ENCODE measurements at places on chromosomes 6 and 20.

DNA sequence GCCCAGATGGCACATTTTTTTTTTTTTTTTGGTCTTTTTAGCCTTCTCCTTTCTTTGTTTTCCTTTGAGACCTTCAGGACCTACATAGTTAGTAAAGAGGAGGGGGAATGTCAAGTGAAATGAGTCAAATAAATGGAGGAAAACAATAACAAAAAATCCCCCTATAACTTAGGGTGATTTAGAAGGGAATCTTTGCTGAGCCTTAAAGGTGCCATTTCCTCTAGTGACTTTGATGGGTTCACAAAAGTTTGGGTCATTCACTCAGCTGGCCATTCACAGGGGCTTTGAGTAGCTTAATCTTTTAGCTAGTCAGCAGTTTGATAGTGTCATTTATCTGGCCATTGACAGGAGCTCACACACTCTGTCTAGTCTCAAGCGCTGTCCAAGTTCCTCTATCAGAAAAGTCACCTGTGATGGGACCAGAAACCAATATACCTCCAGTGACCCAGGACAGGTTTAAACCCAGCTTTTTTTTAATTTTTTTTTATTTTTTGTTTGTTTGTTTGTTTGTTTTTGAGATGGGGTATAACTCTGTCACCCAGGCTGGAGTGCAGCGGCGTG is 275.1 kb upstream of the PRDM1 start:
- H3K4me1 ChIP-seq = peaks cover 62% of the 10 kb centered on the region
- no peaks in the 10 kb centered on the region for H3K27me3 ChIP-seq
- no peak overlapping the region for H3K4me3 ChIP-seq
- peaks cover 11% of the 10 kb centered on the region for H3K36me3 ChIP-seq
- DNase-seq = no peak
- H3K27ac ChIP-seq = peak overlapping the region; percentile 97

DNA sequence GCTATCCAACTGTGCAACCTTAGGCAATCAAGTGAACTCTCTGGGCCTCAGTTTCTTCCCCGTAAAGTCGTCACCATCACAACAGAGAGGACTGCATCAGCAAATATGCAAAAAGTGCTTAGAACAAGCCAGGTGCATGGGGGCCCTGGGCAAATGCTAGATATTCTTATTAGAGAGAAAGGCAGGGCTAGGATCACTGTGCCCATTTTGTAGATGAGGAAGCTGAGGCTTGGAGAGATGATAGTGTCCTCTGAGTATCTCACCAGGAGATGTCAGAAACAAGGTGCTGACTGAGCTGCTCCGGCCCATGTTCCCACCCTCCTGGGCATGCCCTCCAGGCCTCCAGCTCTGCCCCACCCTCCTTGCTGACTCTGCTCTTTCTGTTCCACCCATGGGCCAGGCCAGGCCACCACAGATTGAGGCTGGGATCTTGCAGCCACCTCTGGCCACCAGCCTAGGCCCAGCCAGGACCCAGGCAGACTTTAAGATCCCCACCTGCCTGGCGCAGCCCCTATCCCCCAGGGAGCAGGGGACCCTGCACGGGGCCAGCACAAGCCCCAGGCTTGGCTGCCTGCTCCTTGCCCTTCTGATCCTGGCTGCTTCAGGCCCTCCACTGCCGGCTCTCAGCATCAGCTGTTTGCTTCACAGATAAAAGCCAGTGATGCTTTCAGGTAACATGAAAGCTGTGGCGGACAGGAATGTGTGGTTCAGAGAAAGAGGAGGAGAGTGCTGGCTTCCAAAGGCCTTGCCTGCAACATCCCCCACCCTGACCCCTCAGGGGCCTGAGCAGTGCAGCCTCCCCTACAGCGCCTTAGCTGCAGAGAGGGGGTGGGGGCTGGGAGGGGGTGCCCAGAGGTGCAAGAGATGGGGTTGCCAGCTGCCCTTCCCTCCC is 47.6 kb downstream of the GRM4 start:
- no peak overlapping the region for H3K27ac ChIP-seq
- H3K4me3 ChIP-seq = no peak overlapping the region
- H3K36me3 ChIP-seq = no peaks in the 10 kb centered on the region
- H3K4me1 ChIP-seq = peaks cover 27% of the 10 kb centered on the region

- H3K27me3 ChIP-seq = no peaks in the 10 kb centered on the region
- no peaks in the 10 kb centered on the region for H3K36me3 ChIP-seq
- H3K27ac ChIP-seq = no peak overlapping the region
- no peak for DNase-seq
These were observed 362.7 kb upstream of the SASH1 start for GRCh38 chr6:147979966-147980365.

- H3K4me3 ChIP-seq = no peak overlapping the region
- H3K36me3 ChIP-seq = no peaks in the 10 kb centered on the region
- H3K27me3 ChIP-seq = peaks cover 3% of the 10 kb centered on the region
- DNase-seq = no peak
- no peaks in the 10 kb centered on the region for H3K4me1 ChIP-seq
- H3K27ac ChIP-seq = no peak overlapping the region
These were observed 78.7 kb upstream of the LOC128125822 start for GRCh38 chr6:63493557-63493956.

DNA sequence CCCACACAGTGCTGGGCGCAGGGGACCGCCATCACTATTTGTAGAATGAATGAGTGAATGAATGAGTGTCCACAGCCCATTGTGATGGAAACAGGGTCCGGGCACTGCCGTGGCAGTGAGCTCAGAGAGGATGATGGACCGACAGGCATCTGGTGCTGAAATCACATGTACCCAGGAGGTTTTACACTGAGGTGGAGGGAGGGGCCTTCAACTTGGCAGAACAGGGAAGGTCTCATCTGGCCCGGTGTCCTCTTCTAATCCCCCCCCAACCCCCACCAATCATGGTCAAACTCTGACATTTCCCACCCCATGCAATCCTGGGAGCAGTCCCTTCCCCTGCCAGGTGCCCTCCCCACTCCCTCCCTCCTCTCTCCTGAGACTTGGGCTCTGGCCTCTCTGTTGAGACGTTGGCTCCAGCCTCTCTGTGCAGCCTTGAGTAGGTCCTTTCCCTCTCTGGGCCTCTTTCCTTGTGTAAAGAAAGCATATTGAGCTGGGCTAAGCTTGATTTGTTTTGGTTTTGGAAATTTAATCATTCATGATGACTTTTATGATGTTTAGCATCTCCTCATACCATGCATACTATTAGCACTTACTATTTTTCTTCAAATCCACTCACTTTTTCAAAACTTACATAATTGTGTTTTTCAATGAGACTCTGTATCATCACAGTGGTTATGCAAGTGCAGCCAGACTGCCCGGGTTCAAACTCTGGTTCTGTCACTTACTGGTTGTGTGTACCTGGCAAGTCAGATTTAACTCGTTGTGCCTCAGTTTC is 10.8 kb downstream of the KIAA1755 start:
- H3K4me3 ChIP-seq = no peak overlapping the region
- no peak overlapping the region for H3K27ac ChIP-seq
- no peak for DNase-seq
- peaks cover 7% of the 10 kb centered on the region for H3K27me3 ChIP-seq
- peaks cover 26% of the 10 kb centered on the region for H3K4me1 ChIP-seq

GRCh38 chr6:11803591-11803971 is 25.0 kb upstream of the ADTRP start:
- H3K36me3 ChIP-seq = no peaks in the 10 kb centered on the region
- peaks cover 41% of the 10 kb centered on the region for H3K4me1 ChIP-seq
- H3K27me3 ChIP-seq = no peaks in the 10 kb centered on the region
- H3K27ac ChIP-seq = no peak overlapping the region
- no peak for DNase-seq
- no peak overlapping the region for H3K4me3 ChIP-seq

GRCh38 chr6:100382767-100383195 is 81.9 kb downstream of the SIM1 start:
- H3K4me3 ChIP-seq = no peak overlapping the region
- no peak for DNase-seq
- H3K4me1 ChIP-seq = no peaks in the 10 kb centered on the region
- H3K27ac ChIP-seq = no peak overlapping the region
- H3K36me3 ChIP-seq = no peaks in the 10 kb centered on the region

DNA sequence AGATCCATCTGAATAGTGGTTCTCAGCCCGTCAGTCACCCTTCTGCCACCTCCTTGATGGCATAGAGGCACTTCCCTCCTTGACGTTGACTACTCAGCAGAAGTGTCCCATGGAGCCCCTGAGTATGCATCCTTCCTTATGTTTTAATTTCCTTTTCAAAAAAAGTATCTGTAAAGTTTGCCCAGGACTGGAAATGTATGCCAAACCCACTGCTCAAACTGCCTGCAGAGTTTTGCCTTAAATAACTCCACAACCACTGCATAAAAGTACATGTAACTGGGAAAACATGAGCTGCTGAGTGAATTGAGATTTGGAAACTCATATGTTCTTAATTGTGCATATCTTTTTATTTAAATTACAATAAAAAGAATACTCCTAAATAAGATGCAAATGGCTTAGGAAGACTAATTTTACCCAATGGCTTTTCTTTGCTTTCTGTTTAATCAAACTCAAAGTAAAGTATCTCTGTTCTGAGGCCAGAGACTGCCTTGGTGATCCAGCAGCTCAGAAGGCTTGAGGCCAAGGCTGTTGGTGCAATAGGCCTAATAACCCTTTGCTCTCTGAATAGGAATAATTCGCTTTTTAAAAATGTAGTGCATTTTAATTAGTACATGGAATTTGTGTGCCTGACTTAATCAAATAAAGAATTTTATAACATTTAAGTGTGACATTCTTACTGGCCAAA is 90.4 kb downstream of the FNDC1 start:
- DNase-seq = no peak
- H3K4me1 ChIP-seq = no peaks in the 10 kb centered on the region
- no peaks in the 10 kb centered on the region for H3K36me3 ChIP-seq
- H3K27me3 ChIP-seq = peaks cover 11% of the 10 kb centered on the region

- peak overlapping the region; percentile 10 for H3K4me3 ChIP-seq
- DNase-seq = no peak
- H3K4me1 ChIP-seq = peaks cover 58% of the 10 kb centered on the region
- peaks cover 4% of the 10 kb centered on the region for H3K27me3 ChIP-seq
These were observed 70.2 kb downstream of the SSR1 start for GRCh38 chr6:7242835-7243178.

GRCh38 chr6:15522856-15523529 is 139.8 kb downstream of the DTNBP1 start:
- H3K27ac ChIP-seq = no peak overlapping the region
- no peak overlapping the region for H3K4me3 ChIP-seq
- no peak for DNase-seq
- H3K36me3 ChIP-seq = peaks cover 100% of the 10 kb centered on the region

- no peak for DNase-seq
- H3K27ac ChIP-seq = no peak overlapping the region
- peaks cover 26% of the 10 kb centered on the region for H3K4me1 ChIP-seq
- no peaks in the 10 kb centered on the region for H3K36me3 ChIP-seq
- peaks cover 2% of the 10 kb centered on the region for H3K27me3 ChIP-seq
These were observed 288.5 kb upstream of the STXBP5 start for GRCh38 chr6:146915671-146916127.

GRCh38 chr6:138161088-138161337 is 726 bp upstream of the ARFGEF3 start:
- no peak overlapping the region for H3K27ac ChIP-seq
- H3K4me1 ChIP-seq = peaks cover 12% of the 10 kb centered on the region
- H3K4me3 ChIP-seq = peak overlapping the region; percentile 77
- no peaks in the 10 kb centered on the region for H3K36me3 ChIP-seq
- no peak for DNase-seq

GRCh38 chr6:14546036-14546435 is 428.5 kb downstream of the CD83 start:
- H3K4me1 ChIP-seq = peaks cover 60% of the 10 kb centered on the region
- peaks cover 7% of the 10 kb centered on the region for H3K27me3 ChIP-seq
- H3K27ac ChIP-seq = no peak overlapping the region
- no peaks in the 10 kb centered on the region for H3K36me3 ChIP-seq
- DNase-seq = no peak

DNA sequence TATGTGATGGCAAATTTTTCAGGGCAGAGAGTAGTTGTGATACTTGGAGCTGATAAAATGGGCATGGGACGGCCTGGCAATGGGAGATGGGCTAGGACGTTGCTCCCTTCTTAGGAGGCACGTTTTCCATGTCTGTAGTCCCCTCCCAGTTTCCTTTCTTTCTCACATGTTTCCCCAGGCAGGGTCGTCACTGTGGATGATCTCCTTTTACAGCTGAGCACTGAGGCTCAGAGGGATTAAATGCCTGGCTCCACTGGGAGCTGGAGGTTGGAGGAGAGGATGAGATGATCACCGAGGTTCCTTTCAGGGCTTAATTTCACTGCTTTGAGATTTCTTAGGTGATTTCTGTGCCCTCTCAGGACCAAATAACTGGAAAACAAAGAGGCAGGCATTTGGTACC is 136.7 kb downstream of the SOBP start:
- DNase-seq = no peak
- H3K27me3 ChIP-seq = no peaks in the 10 kb centered on the region
- H3K4me3 ChIP-seq = no peak overlapping the region
- peaks cover 70% of the 10 kb centered on the region for H3K4me1 ChIP-seq
- peaks cover 53% of the 10 kb centered on the region for H3K36me3 ChIP-seq
